ENCODE measurements at places on chromosomes 13 and 19.

DNA sequence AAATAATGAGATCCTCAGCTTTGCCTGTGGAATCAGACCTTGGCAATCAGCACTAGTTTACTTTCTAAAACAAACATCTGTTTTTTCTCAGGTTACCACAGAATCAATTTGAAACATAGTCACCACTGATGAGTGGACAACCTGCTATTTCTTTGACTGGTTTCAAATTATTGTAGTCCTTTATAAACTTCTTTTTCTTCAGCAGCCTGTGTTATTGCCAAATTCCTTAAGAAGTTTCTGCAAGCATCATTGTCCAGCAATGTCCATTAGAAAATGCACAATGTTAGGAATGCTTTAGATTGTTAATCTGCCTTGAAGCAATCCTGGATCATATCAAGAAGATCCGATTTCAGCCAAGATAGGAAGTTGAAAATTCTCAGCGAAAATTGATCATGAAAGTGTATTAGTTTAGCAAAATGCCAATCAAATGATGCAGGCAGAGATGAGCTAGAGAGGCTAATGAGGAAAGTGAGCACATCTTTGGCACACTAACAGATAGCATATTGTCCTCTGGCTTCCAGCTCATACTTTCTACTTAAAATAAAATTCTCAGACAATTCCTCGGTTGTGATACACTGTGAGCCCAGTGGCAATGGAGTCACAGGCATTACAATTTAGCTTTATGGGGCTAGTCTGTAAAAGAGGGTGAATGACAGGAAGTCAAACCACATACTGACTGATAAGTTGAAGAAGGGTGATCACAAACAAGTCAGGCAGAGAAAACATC is 270.6 kb downstream of the SLITRK6 start:
- DNase-seq, result no peak

- no peak for DNase-seq
Observed at GRCh38 chr13:51820016-51820597, 16.1 kb upstream of the DHRS12 start.

DNA sequence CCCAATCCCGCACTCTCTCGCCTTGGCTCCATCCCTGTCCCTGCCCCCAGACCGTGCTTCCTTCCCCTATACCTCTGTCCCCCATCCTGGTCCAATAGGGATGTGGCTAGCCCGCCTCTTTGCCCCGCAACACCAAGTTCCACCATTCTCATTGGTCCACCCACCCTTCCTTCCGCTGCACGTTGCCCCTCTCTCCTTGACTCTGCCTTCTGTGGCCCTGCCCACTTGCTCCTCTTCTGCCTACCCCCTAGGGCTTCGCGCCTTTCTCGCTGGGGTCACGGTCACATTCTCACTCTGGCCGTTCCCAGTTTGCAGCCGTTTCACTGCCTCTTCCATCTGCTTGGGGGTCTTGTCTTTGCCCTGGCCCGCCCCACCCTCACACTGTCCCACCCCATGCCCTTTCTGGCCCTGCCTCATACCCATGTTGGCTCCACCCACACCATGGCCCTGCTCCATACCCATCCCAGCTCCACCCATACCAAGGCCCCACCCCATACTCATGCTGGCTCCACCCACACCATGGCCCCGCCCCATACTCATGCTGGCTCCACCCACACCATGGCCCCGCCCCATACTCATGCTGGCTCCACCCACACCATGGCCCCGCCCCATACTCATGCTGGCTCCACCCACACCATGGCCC is 4.5 kb upstream of the ARHGAP45 start:
- DNase-seq, result peak; percentile 48

GRCh38 chr13:19597523-19597922 is 35.9 kb upstream of the MPHOSPH8 start:
- DNase-seq, result no peak

DNA sequence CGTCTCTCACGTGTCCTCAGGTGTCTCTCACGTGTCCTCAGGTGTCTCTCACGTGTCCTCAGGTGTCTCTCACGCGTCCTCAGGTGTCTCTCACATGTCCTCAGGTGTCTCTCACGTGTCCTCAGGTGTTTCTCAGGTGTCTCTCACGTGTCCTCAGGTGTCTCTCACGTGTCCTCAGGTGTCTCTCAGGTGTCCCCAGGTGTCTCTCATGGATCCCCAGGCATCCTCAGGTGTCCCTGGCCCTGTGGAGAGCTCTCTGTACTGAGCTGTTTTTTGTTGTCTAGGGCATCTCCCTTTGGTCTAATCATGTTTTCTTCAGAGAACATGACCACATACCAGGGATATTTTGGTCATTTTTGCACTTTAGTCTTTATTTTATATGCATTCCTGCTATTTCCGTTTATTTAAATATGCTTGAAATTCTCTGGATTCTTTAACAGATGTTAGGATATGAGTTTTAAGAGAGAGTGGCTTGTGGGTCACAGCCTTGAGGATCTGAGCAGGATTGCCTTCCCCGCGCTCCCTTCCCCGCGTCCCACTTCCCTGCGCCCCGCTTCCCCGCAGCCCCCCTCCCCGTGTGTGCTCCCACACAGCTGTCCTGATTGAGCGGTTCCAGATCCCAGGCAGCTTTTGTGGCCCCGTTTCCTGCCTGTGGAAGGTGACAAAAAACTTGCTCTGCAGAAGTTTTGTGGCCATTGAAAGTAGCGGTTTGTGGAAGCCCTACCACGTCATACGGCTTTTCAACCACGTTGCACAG is 31.9 kb downstream of the ATP4B start:
- DNase-seq, result no peak

DNA sequence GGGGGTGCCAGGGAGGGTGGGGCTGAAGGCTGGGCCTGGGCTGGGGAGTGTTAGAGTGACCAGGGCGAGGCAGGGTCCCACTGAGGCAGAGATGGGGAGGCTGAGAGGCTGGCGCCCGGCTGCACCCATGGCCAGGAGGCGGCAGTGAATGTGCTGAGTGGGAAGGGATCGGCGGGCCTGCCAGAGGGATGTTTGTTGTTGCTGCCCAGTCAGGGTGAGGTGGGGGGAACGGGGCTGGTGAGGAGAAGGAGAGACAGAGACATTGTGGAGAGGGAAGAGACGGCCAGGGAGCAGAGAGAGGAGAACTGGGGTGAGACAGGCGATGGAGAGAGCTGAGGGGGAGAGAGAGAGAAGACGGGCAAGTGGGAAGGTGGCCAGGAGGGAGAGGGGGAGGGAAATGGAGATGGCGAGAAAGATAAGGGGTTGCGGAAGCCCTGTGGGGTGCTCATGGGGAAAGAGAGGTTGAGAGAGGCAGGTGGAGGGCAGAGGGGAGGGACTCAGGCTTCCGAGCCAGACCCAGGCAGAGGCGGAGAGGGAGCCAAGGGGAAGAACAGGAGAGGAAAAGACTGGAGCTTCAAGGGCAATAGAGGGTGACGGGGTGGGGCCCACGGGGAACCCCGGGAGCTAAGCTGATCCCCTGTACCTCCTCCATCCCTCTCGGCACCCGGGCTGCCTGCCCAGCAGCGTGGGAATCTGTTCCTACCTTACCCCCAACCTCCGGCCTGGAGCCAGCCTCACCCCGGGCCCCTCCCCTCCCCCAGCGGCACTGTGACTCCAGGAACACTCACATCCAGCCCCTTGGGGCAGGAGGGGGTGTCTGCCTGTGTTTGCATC is 690 bp upstream of the B3GNT8 start:
- no peak for DNase-seq

- peak; percentile 84 for DNase-seq
Observed at GRCh38 chr19:18173572-18174288, at the start of gene IFI30. TSS of gene IFI30 (plus strand) at chr19:18173813. CDS start at chr19:18173842, 29 bp downstream.

GRCh38 chr13:113877149-113877990 is 13.5 kb upstream of the GAS6 start:
- DNase-seq, result no peak

GRCh38 chr13:71876648-71877255 is 9.7 kb upstream of the DACH1 start:
- no peak for DNase-seq

DNA sequence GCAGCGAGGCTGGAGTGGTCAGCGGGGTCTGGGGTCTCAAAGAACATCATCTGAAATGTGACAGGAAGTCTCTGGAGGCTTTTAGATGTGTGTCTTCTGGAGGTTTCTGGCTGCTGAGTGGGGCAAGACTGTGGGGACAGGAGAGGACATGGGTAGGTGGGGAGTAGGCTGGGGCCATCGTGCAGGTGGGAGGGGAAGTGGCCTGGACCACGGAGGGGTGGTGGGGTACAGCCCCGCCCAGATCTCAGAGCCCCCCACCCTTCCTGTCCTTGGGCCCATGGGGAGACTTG is 6.2 kb downstream of the AP1M1 start:
- no peak for DNase-seq
